ENCODE measurements at places on chromosomes 3 and 15. TPM values are rescaled to one million over a fixed set of nuclear protein-coding genes. Genes with fewer than 3 reads are reported as not detected.

The NTRK3 gene
- 21.1 TPM for total RNA-seq

The HIGD2B gene
- total RNA-seq: not detected

The CFAP91 gene
- total RNA-seq: 0.27 TPM

The ERC2 gene
- total RNA-seq: 0.10 TPM

The CALML4 gene
- total RNA-seq: 6.9 TPM

The RTP1 gene
- total RNA-seq: not detected

The UQCRC1 gene
- 171 TPM for total RNA-seq

The ST6GAL1 gene
- 3.0 TPM for total RNA-seq

The NKIRAS1 gene
- 10.8 TPM for total RNA-seq

The ASB7 gene
- 10.3 TPM for total RNA-seq

The AEN gene
- total RNA-seq: 103 TPM

The AADACL2 gene
- not detected for total RNA-seq

The RYR3 gene
- not detected for total RNA-seq

The EFCC1 gene
- total RNA-seq: not detected

The GABRR3 gene
- total RNA-seq: not detected

The BUB1B gene
- 33.0 TPM for total RNA-seq

The GPR149 gene
- not detected for total RNA-seq

The PLA2G4E gene
- total RNA-seq: not detected

The NR1I2 gene
- total RNA-seq: not detected

The NANOGP8 gene
- not detected for total RNA-seq

The B3GNT5 gene
- 21.0 TPM for total RNA-seq

The EPB42 gene
- not detected for total RNA-seq

The RTP3 gene
- not detected for total RNA-seq

The ATP8B4 gene
- 1.6 TPM for total RNA-seq

The APEH gene
- 65.2 TPM for total RNA-seq

The FES gene
- total RNA-seq: 0.71 TPM

The OPA1 gene
- total RNA-seq: 30.3 TPM

The PLXNA1 gene
- total RNA-seq: 27.0 TPM

The ARPC4 gene
- 148 TPM for total RNA-seq

The CFAP100 gene
- total RNA-seq: not detected

The LRTM1 gene
- not detected for total RNA-seq

The KIF7 gene
- total RNA-seq: 4.9 TPM

The PLS1 gene
- 17.6 TPM for total RNA-seq

The PRSS50 gene
- total RNA-seq: not detected

The KCNAB1 gene
- not detected for total RNA-seq

The IL5RA gene
- not detected for total RNA-seq

The ZNF662 gene
- not detected for total RNA-seq

The GXYLT2 gene
- total RNA-seq: 1.5 TPM

Data from A549 treated with DMSO at 1 μM for 4 hours (cell line).